H7 (cell line): ENCODE measurements at places on chromosomes 5 and 9. TPM values are rescaled to one million over a fixed set of nuclear protein-coding genes. Genes with fewer than 3 reads are reported as not detected.

DNA sequence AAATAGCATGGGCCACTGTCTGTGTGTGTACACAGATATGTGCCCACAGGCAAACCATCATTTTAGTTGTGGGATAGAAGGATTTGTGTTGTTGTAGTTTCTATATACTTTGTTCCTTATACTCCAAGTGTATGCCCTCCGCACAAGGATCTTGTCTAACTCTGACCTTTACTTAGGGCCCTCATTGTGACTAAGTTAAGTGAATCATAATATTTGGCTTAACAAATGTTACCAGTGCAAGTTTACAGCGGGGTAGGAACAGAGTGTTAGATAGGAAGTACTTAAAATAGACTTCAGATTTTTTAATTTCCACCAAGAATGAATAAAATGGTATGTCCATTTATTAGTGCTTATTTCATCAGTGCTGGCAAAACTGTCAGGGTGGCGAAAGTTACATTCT, 29.5 kb upstream of the CYFIP2 start:
- no peak for DNase-seq

GRCh38 chr9:117783828-117784227, 79.6 kb downstream of the TLR4 start:
- no peak for DNase-seq

GRCh38 chr5:40834391-40834848, 602 bp downstream of the RPL37 start:
- no peak for DNase-seq

- DNase-seq = no peak
Observed at GRCh38 chr5:73272351-73272750, 99.4 kb downstream of the TMEM174 start.

GRCh38 chr5:159133041-159133741, 33.5 kb upstream of the EBF1 start:
- no peak for DNase-seq

DNA sequence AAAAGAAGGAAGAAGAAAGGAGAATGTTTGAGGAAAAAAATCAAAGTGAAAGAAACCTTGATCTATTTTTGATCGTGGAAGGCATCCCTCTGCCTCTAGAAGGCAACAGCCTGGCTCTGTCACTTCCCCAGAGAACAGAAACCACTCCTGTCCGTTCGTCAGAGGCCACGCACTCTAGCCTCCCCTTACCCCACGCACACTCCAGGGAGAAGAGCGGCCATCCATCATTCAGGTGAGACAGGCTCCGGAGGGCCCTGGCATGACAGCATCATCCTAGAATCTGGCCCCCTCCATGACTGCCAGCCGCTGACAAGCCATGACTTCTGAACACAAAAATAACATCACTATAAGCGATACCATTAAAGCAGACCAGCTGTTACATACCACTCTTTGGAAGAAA, 135.8 kb downstream of the ROR2 start:
- DNase-seq = no peak

CDH18 gene
- total RNA-seq = 0.10 TPM in 1 of 2 replicates, not detected in the other
